ENCODE measurements at places on chromosomes 2 and 18. TPM values are rescaled to one million over a fixed set of nuclear protein-coding genes. Genes with fewer than 3 reads are reported as not detected.
A peak's percentile ranks its signal among the peaks of the same experiment; 100 is the strongest.

The NRBP1 gene
- 112 TPM for total RNA-seq

The IL36G gene
- not detected for total RNA-seq

The TMEM17 gene
- 6.7 TPM for total RNA-seq

DNA sequence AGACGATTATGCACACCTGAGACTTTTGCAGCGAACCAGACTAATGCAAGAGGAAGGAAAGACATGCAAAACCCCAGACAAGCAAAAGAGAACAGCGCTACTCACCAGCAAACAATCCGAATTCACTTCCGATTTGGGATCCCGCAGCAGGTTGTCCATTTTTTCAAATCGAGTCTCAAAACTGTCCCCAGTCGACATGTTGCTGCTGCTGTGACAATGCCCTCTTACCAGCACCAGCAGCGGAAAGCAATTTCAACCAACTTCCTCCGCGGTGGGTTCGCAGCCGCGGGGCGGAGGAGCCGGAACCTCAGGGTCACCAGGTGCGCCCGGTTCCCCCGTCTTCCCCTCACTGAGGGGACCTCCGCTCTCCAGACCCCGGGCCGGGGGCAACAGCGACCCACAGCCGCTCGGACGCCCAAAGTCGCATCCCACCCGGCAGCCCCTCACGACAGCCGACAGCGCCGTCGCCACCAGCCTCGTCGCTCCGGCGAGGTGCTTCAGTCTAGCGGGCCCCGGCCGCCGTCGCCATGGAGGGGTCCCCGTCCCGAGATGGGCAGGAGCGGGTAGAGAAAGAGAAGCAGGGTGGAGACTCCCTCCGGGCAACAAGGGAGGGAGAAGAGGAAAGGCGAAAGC lies 784 bp downstream of the ROCK1 start:
- H3K27ac ChIP-seq: peak overlapping the region; percentile 99
- H3K27me3 ChIP-seq: no peaks in the 10 kb centered on the region
- H3K36me3 ChIP-seq: no peaks in the 10 kb centered on the region
- DNase-seq: peak; percentile 44

DNA sequence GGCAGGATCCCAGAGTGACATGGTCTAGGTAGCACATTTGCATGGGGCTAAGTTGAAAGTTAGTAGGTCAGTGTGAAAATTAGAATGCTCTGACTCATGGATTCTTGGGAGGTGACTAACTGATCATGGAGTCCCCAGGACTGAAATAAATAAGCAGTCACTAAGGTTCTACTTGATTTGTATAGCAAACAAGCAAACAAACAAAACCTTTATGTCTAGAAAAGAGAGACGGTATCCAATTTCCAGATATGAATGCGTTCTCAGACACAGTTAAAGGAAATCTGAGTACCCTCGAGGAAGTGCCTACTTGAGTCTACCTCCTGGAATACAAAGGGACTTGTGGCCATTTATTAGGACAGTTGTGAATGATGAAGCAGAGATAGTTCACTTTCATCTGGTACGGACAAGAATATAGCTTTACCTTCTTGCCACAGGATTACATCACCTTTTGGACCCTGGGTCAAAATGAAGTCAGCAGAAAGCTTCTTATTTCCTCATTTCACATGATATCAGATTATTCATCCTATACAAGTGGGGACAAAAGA lies 54.3 kb upstream of the AGPS start:
- H3K4me1 ChIP-seq: peaks cover 2% of the 10 kb centered on the region
- no peaks in the 10 kb centered on the region for H3K27me3 ChIP-seq
- no peak overlapping the region for H3K4me3 ChIP-seq

DNA sequence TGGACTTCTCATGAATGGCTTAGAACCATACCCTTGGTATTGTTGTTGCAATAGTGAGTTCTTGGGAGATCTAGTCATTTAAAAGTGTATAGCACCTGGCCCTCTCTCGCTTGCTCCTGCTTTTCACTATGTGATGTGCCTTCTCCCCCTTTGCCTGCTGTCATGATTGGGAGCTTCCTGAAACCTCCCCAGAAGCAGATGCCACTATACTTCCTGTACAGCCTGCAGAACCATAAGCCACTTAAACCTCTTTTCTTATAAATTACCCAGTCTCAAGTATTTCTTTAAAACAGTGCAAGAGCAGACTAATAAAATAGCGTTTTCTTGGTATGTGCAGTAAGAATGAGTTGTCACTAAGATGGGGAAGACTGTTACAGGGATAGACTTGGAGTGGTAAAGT lies 31.6 kb downstream of the BAZ2B start:
- no peaks in the 10 kb centered on the region for H3K36me3 ChIP-seq
- no peak overlapping the region for H3K4me3 ChIP-seq
- no peaks in the 10 kb centered on the region for H3K27me3 ChIP-seq
- no peak overlapping the region for H3K27ac ChIP-seq

DNA sequence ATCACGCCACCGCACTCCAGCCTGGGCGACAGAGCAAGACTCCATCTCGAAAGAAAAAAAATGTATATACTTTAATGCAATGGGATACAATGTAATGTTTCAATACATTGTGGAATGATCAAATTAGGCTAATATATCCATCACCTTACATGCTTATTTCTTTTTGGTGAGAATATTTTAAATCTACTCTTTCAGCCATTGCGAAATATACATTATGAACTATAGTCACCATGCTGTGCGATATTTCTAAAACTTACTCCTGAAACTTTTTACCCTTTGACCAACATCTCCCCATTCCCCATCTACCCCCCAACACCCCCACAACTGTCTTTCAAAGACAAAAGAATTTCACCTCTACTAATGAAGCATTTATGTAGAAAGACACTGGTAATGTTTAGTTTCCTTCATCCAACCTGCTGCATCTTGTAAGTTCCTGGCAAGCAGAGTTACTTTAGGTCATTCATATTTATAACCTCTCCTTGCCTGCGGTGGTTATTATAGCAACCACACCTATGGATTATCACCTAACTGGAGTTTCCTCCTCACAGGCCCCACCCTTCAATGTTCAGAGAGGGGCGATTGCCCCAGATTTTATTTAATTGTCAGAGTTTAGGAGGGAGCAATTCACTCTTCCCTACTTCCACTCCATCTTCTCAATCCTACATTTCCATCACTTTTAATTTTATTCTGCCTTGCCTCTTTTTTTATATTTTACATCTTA lies 1.2 kb upstream of the ME2 start:
- H3K4me3 ChIP-seq: no peak overlapping the region
- no peaks in the 10 kb centered on the region for H3K36me3 ChIP-seq
- H3K4me1 ChIP-seq: no peaks in the 10 kb centered on the region
- no peak for DNase-seq
- peak overlapping the region; percentile 92 for H3K27ac ChIP-seq

DNA sequence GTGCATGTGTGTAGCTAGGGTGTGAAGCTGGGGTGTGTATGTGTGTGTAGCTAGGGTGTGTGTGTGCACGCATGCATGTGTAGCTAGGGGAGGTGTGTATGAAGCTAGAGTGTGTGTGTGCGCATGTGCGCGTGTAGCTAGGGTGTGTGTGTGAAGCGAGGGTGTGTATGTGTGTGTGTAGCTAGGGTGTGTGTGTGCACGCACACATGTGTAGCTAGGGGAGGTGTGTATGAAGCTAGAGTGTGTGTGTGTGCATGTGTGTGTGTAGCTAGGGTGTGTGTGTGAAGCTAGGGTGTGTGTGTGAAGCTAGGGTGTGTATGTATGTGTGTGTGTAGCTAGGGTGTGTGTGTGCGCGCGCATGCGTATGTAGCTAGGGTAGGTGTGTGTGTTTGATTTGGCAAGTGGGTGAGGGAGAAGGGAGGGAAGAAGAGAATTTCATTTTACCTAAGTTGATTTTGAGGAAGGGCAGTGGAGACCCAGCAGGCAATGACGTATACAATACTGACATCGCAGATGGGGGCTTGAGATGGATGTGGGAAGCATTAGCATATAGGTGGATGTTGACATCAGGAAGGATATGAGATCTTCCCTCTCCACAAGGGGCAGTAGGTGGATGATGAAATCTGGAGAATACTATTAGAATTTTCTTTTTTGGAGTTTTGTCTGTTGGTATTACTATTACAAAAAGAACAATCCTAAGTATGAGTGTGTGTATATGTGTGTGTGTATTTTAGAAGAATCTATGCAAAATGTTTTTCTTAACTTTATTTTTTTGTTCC lies 70.7 kb downstream of the PRELID3A start:
- H3K27me3 ChIP-seq: no peaks in the 10 kb centered on the region
- DNase-seq: no peak
- H3K4me3 ChIP-seq: no peak overlapping the region
- no peak overlapping the region for H3K27ac ChIP-seq
- no peaks in the 10 kb centered on the region for H3K36me3 ChIP-seq

The EML6 gene
- total RNA-seq: 17.3 TPM
